ENCODE measurements at places on chromosomes 1 and 21.

GRCh38 chr1:46969014-46969619, 27.8 kb upstream of the CYP4A11 start:
- no peak for DNase-seq

DNA sequence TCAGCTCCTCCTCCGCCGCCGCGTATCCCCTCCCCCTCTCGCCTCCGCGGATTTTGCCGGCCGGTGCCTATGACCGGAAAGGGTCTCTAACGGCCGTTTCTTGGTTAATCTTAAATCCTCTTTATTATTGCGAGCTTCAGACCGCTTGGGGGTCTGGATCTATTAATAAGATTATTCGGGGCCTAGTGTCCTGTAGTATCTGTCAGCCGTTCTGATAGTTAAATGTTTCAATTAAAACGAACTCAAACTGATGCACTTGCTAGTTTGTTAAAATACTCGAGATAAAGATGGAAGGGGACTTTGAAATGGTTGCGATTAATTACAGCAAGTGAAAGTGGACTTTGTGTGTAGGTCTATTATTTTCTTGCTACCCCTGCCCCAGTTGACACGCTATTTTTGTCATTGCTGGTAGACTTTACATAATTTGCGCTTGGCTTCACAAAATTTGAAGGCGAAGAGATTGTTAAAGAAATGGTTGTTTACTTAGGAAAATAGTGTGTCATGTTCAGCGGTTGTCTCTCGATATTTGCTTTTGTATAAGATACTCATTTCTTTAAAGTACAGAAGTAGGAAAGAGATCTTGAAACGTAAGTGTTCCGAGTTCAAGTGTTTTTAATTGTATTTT, 779 bp downstream of the SON start:
- DNase-seq, result no peak

DNA sequence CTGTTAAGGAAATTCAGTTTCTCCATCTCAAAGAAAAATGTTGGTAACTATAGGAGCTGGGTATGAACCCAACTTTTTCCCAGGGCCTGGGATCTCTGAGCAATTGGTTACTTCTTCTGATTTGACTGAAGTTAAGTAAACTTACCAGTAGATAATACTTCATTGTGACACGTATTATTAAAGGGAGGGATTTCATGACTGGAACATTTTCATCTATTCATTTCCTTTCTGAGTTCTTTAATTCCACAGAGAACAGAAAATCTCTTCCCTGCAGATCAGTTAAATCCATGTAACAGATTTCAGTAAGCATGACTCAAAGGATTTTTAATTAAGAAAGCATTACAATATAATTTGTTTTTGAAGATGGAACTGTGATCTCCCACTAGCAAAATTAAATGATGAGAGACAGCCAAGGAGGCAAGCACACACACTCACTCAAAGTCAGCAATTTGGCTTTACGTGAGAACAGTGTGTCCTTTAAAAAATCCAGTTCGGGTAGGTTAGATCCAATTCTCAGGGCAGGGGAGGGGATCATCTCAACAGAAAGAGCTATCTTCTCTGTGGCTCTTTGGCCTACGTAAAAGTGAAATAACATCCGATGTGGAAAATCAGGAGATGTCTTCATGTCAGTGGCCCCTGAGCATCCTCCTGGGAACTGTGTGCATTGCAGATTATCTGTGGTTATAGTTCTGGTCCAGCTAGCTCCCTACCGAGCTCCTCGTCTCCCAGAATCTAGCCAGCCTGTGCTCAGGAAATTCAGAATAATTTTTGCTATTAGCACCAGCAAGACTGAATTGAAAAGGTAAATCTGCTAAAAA, 10.8 kb upstream of the MYOC start:
- DNase-seq, result no peak

DNA sequence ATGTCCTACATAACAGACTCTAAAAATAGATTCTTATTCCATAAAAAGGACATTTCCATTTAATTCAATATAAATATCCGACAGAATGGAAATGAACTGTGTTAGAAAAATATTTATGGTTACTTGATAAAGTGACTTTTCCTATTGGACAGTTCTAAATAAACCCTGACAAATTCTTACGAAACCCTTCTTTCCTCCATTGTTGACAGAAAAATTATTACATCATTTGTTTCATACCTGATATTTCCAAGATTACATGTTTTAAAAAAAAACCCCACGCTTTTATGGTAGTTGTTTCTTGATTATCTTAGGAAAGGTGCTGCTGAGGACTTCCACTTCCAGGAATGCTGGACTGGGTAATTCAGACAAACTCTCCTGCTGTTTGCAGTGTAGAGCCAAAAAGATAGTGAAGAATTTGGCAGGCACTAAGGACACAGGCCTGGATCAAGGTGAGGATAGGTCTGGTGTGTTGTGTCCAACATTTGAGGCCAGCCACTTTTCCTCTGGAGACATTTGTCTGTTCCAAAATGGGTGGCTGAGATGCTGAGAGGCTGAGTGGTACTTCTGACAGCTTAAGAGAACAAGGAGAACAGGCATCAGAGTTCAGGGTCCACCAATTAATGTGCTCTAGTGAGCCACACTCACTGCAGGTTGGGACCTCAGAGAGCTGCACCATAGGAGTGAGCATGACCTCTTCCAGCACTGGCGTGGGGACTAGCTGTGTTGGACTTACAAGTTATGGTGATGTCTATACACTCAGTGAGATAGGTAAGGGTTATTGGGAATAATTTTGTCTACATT, 7.0 kb upstream of the C1orf116 start:
- DNase-seq, result no peak

DNA sequence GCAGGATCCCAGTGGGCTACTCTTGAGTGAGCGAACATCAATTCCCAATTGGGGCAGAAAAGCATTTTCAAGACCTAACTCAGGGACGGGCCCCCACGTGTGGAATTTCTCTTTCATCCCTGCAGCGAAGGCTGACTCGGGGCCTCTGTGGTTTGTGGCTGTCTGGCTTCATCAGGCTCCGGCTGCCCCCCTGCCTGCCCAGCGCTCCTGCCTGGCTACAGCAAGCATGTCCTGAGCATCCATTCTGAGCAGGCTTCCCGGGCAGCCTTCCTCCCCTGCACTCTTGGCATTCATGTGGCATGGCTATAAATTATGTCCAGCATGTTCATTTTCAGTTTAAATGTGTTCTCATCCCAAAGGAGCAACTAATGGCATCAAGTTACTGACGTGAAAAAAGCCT, 588.1 kb downstream of the KIF26B start:
- no peak for DNase-seq

- no peak for DNase-seq
Measured at GRCh38 chr21:22649246-22649645, 1651.0 kb downstream of the NCAM2 start.

DNA sequence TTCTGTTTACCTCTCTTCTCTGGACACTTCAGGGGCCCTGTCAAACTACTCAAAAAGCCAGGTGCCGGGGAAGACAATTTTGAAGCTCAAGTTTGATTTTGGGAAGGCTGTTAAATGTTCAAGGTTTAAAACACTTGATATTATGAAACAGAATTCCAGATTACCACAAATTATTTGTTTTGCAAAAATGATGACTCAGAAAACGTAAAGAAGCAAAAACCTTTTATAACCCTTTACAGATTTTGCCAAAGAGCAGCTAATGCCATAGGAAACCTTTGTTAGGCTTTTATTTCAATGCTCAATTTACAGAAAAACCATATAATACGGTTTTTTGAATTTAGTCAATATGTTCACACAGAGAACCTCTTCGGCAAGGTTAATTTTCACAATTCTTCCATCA, 593.4 kb upstream of the ZP4 start:
- no peak for DNase-seq

DNA sequence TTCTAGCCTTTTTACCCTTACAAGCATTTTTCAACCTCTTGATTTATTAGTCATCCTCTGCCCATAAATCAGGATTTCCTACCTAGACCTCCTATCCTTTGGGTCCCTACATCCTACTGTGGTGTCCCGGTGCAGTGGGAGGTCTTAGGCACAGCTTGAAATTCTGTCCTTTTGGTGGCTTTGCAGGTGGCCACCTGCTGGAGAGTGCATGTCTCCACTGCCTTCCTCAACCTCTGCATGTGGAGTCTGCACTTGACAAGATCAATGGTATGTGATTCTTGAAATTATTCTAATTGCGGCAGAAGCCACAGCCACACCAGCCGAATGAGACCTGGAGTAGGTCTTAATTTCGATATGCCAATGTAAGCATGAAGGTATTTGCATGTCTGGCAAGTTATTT, 11.4 kb upstream of the KCNA3 start:
- no peak for DNase-seq

DNA sequence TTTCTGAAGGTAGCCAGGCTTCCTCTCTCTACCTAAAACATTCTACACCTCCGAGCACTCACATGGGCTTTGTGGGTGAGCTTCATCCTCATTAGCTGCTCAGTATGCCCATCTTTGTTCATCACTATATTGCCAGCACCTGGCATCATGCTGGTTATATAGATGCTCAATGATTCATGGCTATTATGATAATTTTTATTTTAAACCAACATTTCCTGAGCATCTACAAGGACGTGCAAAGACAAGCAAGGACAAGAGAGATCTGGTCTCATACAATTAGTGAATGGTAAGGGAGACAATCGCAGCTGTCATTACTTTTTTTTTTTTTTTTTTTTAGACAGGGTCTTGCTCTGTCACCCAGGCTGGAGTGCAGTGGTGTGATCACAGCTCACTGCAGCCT, 11.3 kb upstream of the QSOX1 start:
- DNase-seq, result no peak

- DNase-seq, result no peak
Measured at GRCh38 chr21:17727361-17727760, 91.8 kb downstream of the C21orf91 start.

GRCh38 chr1:100127226-100127625, 5.5 kb downstream of the SASS6 start:
- no peak for DNase-seq

- DNase-seq, result no peak
Measured at GRCh38 chr1:2632051-2632430, 775 bp downstream of the MMEL1 start.
